Mucosa of gallbladder (tissue), 1 donor: ENCODE measurements at places on chromosomes 7 and 10. TPM values are rescaled to one million over a fixed set of nuclear protein-coding genes. Genes with fewer than 3 reads are reported as not detected.

GRCh38 chr10:101897633-101898032 lies 54.0 kb upstream of the KCNIP2 start:
- DNase-seq: no peak

DNA sequence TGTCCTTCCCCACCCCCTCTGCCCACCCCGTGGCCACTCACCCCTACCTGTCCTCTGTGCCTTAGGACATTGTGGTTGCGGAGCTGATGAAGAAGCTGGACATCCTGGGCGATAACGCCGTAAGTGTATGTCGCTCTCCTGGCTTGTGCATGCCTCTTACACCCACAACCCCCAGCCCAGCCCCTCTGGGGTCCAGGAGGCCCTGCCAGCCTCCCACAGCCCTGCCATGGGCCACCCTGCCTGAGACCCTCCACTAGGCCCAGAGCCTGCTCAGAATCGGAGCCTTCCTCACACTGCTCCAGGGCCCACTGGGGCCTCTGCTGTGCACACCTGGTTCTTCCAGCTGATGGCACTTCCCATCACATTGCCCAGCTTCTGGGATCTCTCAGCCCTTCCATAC lies 36.8 kb upstream of the DPYSL4 start:
- DNase-seq: no peak

GRCh38 chr7:126778101-126778500 lies 474.6 kb downstream of the GRM8 start:
- DNase-seq: no peak

DNA sequence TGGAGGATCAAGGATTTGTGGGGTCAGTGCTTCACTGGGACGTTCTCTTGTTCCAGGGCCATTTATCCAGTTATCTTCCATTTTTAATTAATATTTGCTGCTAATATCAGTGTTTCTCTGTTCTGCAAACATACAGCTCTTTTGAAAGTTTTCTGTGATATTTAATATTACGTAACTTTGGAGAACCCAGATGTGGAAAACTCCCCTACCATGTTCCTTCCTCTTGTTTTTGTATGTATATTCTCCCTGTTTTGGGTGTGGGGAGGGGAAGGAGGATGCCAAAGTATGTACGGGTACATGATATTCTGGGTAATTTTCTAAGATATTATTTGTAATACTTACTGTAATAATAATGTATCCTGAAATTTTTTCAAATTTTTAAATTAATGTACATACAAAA lies 55.9 kb downstream of the MYO3A start:
- DNase-seq: no peak

DNA sequence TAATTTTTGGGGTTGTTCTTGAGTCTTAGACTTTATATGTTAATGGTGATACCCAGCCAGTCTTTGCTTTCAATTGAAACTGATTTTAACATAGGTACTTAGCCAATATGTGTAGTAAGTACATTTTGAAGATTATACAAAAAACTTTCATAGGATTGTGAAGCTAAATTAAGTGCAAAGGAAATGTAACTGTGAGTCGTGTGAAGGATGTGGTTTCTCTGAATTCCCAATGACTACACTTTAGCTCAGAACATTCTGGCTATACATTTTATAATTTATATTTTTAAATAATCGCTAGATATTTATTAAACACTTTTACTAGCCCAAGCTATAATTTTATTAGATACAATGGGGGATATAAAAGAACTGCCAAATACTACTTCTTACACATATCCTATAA lies 359.3 kb downstream of the PCLO start:
- no peak for DNase-seq

Gene GBX1
- total RNA-seq: not detected

DNA sequence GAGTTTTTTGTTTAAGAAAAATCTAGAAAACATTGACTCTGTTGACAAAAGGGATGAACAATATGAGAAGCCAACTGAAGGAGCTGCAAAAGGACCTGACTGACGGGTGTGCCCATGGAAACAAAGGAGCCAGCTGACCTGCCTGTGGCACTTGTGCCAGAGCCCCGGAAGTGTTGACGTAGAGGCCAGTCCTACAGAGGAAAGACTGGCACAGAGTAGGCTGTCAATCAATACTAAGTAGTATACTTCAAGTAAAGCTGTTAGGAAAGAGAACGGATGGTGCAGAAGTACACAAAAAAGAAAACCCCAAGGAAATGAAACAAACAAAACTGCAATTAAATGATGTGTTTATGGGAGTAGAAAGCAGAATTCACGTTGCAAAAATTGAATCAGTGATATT lies 19.0 kb upstream of the ABI1 start:
- peak; percentile 75 for DNase-seq

- DNase-seq: no peak
Observed at GRCh38 chr10:59817773-59818172, 64.5 kb upstream of the MRLN start.

DNA sequence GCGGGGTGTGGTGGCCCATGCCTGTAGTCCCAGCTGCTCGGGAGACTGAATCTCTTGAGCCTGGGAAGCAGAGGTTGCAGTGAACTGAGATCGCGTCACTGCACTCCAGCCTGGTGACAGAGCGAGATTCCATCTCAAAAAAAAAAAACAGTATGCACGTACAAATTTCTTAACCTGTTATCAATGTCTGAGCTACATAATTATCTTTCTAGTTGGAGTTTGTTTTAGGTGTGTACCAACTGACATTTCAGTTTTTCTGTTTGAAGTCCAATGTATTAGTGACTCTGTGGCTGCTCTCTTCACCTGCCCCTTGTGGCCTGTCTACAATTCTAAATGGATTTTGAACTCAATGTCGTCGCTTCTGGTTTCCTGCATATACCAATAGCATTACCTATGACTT lies 40.3 kb downstream of the CD36 start:
- DNase-seq: no peak

DNA sequence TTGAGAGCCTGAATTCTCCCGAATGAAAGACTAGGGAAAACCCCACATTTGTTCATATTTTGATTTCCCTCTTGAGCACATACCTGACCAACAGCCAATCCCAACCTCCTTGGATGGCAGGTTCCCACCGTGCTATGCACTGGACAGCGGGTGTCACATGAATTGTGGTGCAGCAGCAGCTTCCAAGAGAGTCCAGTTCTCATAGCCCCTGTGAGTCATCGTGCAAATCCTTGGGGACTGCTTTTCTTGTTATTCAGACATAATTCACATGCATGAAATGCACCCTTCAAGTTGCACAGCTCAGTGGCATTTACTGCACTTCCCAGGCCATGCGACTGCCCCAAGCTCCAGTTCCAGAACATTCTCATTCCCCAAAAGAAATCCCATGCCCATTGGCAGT lies 67.8 kb upstream of the PPP2R2D start:
- no peak for DNase-seq

GRCh38 chr10:28478646-28479045 lies 54.3 kb upstream of the WAC start:
- DNase-seq: no peak

Gene OR13A1
- not detected for total RNA-seq

Gene PON2
- total RNA-seq: 106 TPM

GRCh38 chr10:93440591-93441091 lies 41.5 kb downstream of the MYOF start:
- no peak for DNase-seq

DNA sequence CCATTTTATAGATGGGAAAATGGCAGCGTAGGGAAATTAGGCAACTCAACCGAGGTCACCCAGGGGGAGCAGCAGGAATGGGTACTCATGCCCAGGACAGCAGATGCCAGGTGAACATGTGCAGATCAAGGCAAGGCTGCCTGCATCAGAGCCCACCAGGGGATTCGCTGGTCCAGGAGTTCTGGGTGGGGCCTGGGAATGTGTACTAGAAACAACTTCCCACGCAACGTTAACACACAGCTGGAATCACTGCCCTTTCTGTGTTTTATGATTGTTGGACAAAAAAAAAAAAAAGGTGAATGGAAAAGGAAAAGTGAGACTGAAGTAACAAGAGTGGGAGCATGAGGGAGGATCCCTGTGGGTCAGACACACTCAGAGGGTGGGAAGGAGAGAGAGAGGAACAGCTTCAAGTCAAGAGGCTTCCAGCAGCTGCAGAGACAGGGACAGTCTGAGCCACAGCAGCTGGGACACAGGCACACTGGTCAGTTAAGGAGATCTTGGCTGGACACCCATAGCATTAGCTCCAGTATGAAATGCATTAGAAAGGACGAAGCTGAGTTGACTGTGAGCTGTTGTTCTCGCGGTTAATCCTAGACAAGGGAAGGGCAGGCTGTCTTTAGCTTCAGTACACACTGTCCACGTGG lies 187.9 kb upstream of the INHBA start:
- no peak for DNase-seq

GRCh38 chr7:113159746-113160339 lies 41.5 kb upstream of the SMIM30 start:
- peak; percentile 11 for DNase-seq

DNA sequence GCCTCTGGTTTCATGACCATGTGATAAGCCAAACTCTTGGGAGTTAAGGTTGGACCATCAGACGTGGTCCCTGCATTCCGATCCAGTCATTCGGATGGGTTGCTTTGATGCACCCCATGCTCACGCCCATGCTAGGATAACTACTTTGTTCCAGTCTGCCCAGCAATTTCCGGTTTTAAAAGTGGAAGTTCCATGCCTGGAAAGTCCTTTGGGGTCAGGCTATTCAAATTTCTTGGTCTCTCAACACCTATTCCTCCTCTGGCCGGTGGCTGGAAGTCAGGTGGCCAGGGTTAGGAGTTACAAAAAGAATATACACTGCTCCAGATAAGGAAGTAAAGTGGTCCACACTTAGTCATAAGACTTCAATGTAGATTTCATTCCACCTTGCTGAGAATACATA lies 37.7 kb upstream of the HABP2 start:
- DNase-seq: no peak
